ENCODE measurements at places on chromosomes 7 and 10.

- DNase-seq = no peak
These were observed 414.5 kb downstream of the REEP3 start for GRCh38 chr10:63935705-63936104.

DNA sequence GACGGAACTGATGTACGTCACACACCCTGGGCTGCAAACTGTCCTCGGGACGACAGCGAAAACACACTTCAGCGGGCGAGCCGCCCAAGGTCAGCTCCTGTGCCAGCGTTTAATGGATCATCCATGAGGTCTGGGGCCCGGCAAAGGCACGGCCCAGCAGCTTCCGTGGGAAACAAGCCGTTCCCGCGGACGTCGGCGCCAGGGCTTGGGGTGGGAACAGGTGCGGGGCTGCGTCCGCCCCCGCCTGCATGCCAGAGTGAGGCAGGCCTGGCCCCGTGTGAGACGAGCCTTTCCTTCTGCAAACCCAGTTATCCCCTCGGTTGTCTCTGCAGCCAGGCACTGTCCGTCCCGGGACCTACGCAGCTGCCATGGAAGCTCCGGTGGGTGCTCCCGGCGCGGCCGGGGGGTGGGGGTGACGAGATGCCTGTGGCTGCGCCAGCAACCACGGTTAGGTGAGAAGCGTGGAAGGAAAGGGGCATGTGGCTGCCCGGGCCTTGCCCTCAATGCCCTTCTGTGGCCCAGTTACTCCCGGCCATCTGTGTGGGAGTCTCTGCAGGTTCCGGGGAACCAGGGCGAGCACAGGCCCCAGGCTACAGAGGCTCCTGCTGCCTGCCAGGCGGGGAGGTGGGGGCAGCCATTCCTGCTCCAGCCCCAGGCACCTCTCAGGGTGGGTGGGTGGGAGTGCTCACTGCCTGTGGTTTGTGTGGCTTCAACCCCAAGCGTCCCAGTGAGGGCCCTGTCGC lies 42.2 kb upstream of the PDGFA start:
- no peak for DNase-seq

GRCh38 chr10:34177445-34177844 lies 637.7 kb downstream of the PARD3 start:
- no peak for DNase-seq

- DNase-seq = no peak
These were observed 12.7 kb downstream of the TACC2 start for GRCh38 chr10:122001698-122002097.

GRCh38 chr10:26491276-26491675 lies 53.1 kb downstream of the APBB1IP start:
- no peak for DNase-seq

DNA sequence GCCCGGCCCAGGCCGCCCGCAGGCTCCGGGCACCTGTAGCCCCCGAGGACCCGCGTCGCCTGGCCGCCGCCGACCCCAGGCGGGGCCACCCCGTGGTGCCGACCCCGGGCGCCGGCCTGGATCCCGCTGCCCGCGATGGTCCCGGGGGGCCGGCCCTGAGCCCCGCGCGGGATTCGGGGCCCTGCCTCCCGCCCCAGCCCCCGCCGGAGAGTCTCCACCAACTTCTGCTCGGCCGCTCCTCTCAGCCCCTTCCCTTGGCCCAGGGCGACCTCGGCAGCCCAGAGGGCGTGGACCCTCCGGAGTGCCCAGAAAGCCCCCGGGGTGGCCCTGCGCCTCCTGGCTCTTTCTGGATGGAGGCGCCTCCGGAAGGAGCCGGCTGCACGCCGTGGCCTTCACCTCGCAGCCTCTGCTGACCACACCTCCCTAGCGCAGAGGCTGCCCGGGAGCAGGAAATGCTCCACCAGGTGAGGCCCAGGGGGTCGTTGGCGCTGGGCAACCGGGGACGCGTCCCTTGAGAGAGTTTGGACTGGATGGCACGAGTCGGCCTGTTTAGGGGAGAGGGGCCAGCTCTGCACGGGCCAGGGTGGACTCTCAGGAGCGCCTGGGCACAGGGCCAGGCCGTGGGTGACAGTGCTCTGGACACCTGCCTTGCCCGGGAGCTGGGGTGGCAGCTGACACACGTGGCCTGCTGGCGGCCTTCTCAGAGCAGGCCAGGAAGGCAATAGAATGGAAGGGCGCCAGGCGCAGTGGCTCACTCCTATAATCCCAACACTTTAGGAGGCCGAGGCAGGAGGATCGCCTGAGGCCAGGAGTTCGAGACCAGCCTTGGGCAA lies 529 bp downstream of the ZNF853 start:
- no peak for DNase-seq

- no peak for DNase-seq
These were observed 298.4 kb upstream of the MGMT start for GRCh38 chr10:129168660-129169059.

GRCh38 chr7:158324397-158325360 lies 262.9 kb downstream of the PTPRN2 start:
- no peak for DNase-seq

DNA sequence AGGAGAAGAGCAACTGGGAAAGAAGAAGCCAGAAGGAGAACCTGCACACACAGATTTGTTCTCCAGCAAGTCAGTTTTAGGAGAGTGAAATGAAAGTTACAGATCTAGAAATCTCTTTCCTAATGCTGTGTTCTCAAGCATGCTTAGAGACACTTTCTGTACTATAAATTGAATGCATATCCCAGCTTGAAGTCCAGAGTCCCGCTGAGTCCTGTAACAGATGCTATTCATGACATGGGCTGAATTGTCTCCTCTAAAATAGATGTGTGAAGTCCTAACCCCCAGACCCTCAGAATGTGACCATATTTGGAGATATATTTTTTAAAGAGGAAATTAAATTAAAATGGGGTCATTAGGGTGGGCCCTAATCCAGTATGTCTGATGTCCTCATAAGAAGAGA lies 46.9 kb upstream of the GJD4 start:
- no peak for DNase-seq

GRCh38 chr7:43260980-43261878 lies 148.8 kb downstream of the HECW1 start:
- DNase-seq = peak; percentile 89

- DNase-seq = no peak
These were observed 91.3 kb downstream of the POU6F2 start for GRCh38 chr7:39069031-39069430.

Data from stomach (tissue), 19 donors.